ENCODE measurements at places on chromosomes 5 and 9.

- no peak for DNase-seq
Measured at GRCh38 chr9:136270173-136270705, 24.6 kb upstream of the QSOX2 start.

DNA sequence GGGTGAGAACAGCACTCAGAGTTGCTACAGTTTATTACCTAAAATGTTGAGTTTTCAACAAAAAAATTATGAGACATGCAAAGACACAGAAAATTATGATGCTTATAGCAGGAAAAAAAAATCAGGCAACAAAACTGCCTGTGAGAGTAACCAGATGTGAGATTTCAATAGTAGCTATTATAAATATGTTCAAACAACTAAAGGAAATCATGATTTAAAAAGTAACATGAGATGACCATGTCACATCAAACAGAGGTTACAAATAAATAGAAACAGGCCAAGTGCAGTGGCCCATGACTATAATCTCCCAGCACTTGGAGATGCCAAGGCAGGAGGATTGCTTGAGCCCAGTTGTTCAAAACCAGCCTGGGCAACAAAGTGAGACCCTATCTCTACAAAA lies 12.1 kb upstream of the RIMOC1 start:
- DNase-seq: no peak

DNA sequence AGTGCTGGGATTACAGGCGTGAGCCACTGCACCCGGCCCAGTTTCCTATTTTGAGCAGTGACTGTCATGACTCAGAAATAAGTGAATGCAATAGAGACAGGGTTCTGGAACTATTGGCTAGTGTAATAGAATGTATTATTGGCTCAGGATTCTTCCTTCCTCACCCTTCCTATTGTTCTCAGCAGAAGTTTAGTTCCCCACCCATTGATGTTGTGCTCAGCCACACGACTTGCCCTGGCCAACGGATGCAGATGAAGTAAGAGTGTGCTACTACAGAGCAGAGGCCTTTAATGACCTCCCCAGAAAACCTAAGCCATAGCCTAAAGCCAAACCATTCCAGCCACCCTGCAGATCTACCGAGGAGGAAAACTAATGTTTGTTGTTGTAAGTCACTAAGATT lies 287.9 kb downstream of the AGTPBP1 start:
- DNase-seq: no peak

GRCh38 chr5:149586708-149587318 lies 5.5 kb downstream of the ARHGEF37 start:
- DNase-seq: no peak

DNA sequence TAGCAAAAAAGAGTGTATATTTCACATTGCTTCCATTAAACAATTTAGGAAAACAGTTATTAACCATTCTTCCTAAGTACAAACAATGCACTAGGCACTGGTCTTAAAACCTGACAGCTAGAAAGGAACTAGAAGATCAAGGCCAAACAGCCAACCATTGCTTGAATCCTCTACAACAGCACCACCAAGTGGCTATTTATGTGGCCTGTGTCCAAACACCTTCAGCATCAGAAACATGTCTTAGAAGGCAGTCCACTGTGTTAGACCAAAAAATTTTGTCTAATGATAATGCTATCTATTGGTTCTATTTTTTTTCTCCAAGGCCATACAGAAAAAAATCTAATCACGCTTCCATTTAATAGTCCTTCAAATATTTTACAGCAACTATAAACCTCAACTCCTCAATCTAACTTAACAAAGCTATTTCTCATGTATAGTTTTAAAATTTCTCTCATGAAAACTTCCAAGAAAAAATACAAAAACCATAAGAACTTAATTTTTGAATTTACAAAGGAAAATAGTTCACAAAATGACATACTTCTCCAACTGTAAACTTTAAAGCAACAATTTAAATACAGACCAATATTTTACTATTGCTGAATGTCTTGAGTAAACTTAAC lies 36.1 kb downstream of the CAAP1 start:
- DNase-seq: no peak

DNA sequence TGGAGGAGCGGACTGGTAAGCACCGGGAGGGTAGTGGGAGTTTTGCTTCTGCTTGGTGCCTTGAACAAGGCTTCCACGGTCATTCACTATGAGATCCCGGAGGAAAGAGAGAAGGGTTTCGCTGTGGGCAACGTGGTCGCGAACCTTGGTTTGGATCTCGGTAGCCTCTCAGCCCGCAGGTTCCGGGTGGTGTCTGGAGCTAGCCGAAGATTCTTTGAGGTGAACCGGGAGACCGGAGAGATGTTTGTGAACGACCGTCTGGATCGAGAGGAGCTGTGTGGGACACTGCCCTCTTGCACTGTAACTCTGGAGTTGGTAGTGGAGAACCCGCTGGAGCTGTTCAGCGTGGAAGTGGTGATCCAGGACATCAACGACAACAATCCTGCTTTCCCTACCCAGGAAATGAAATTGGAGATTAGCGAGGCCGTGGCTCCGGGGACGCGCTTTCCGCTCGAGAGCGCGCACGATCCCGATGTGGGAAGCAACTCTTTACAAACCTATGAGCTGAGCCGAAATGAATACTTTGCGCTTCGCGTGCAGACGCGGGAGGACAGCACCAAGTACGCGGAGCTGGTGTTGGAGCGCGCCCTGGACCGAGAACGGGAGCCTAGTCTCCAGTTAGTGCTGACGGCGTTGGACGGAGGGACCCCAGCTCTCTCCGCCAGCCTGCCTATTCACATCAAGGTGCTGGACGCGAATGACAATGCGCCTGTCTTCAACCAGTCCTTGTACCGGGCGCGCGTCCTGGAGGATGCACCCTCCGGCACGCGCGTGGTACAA lies 556 bp downstream of the PCDHGC3 start:
- DNase-seq: no peak

DNA sequence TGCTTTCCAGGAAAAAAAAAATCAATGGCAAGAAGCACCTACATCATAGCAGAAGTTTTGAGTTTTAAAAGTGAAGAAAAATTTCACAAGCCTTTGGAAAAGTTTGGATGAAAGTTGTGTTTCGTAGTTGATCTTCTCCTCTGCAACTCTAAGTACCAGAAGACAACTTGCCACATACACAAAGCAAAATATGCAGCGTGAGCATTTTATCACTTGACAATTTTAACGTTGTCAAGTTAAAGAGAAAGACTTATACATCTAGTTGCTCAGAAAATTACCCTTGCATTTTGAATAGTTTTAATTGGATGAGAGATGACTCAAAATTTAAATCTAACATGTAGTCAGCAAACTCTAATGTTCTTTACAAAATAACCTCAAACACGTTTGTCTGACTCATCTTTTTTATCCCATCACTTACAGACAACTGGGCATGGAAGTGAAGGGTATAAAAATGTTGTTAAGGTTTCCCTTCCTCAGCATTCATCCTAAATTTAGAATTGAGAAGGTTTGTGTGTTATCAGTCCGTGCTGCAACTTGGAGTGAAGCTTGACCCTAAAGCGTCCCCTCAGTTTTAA lies 213.4 kb downstream of the MARCHF11 start:
- DNase-seq: no peak

Data from activated CD8-positive, alpha-beta memory T cell treated with anti-CD3 and anti-CD28 coated beads for 4 hours (primary cell).